ENCODE measurements at places on chromosomes 7 and 10.
A peak's percentile ranks its signal among the peaks of the same experiment; 100 is the strongest.

DNA sequence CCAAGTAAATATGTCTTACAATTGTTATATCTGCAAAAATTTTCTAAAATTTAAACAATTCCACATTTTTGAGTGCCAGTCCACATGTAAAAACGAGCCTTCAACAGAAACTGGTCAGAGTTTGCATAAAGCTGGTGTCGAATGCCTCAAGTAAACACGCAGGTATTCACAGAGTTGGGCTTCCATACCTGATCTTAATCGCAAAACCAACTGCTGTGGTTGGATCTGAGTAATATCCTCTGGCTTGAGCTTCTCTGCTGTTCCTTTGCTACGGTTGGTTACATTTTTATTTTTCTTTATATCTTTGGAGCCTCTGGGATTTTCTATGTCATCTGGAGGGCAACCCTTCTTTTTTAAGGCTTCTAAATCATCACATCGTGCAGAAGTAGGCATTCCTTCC, 28.4 kb downstream of the ITGB1 start:
- DNase-seq = no peak

DNA sequence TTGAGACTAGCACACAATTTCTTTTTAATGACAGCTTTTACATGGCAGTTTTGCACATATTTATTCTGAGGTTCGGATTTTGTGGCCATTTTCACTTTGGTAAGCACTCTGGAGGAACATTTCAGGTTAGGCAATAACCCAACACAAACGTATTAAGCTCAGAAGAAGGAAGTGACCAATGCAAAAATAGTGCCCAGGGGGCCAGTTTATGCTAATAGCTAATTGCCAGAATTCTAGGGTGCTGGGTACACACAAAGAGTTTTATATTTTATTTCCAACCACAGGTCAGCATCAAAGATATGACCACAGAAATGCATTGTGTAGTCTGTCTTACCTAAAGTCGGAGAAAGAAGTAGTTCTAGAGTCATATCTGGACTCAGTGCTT, 8.4 kb upstream of the AGR2 start:
- peak; percentile 69 for DNase-seq

DNA sequence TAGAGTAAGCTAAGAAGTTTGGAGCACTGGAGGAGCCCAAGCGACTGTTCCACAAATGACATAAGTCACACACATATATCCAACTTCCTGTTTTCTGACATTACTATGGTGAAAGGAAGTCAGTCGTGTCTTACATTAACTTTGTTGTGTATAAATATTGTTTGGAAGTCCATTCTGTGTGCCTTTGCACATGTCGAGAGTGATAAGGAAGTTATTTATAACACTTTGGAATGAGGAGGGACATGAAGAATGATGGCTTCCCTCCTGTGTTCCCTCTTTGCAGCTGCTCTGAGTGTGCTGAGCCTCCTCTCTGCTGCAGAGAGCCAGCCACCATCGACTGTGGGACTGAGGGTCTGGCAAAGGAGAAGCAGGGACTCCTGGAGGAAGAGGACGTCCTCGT, 40.4 kb upstream of the MGMT start:
- DNase-seq = no peak

- DNase-seq = no peak
These were observed 27.9 kb upstream of the COL1A2 start for GRCh38 chr7:94366832-94367231.

- DNase-seq = no peak
These were observed 6.4 kb downstream of the HEPACAM2 start for GRCh38 chr7:93219868-93220267.

DNA sequence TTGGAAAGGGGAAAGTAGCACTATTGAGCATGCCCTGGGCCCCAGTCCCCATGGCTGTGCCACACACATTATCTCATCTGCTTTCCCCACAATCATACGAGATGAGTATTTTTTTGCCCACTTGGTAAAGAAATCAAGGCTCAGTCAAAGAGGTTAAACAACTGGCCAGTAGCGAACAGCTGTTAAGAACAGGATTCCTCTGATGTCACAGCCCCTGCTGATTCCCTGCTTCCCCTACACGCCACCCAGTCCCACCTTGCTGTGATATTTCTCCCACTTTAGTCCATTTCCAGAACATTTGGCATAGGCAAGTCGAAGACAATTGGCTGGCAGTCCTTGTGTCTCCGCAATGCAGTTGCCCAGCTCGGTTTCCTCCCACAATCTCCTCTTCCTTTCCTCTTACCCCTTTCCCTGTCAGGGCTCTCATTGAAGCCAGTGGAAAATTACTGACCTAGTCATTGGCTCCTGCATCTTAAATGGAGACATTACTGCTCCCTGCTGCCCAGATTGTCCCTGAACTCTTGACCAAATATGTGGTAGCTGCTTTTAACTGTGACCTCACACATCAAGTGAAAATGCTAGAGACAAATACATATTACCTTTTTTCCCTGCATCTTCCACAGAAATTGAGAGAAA, 56.5 kb upstream of the EEPD1 start:
- no peak for DNase-seq

DNA sequence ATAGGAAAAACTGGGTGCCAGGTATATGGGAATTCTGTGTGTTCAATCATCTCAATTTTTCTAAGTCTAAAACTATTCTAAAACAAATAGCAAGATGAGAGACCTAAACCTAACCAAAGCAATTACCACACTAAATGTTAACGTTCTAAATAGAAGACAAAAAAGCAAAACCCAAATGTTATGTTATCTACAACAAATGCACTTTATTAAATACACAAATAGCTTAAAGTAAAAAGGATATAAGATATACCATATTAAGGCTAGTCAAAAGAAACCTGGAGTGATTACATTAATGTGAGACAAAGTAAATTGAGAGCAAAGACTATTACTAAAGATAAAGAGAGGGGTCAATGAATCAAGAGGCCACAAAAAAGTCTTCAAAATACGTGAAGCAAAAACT, 81.4 kb downstream of the LARP4B start:
- no peak for DNase-seq

GRCh38 chr10:72037266-72037665, 51.1 kb downstream of the SPOCK2 start:
- DNase-seq = no peak

GRCh38 chr10:121102706-121103105, 251.5 kb downstream of the WDR11 start:
- no peak for DNase-seq

GRCh38 chr7:50712252-50713122, 70.2 kb downstream of the GRB10 start:
- DNase-seq = no peak

DNA sequence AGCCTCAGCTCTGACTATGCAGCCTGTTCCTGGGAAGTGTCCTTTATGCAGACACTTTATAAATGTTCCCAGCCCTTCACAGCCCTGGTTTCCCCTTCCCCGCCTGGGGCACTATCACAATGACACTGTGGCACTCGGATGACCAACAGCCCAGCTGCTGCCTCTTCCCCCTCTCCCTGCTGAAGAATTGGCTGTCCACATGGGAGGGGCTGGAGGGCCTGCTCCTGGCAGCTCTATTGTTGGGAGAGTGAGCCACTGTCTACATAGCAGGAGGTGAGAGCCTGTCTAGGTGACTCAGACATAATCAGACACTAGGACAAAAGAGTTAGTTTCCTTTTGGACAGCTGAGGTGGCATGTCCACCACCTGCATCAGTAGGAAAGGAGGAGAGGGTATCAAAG, 437.5 kb downstream of the PLXNA4 start:
- DNase-seq = no peak

DNA sequence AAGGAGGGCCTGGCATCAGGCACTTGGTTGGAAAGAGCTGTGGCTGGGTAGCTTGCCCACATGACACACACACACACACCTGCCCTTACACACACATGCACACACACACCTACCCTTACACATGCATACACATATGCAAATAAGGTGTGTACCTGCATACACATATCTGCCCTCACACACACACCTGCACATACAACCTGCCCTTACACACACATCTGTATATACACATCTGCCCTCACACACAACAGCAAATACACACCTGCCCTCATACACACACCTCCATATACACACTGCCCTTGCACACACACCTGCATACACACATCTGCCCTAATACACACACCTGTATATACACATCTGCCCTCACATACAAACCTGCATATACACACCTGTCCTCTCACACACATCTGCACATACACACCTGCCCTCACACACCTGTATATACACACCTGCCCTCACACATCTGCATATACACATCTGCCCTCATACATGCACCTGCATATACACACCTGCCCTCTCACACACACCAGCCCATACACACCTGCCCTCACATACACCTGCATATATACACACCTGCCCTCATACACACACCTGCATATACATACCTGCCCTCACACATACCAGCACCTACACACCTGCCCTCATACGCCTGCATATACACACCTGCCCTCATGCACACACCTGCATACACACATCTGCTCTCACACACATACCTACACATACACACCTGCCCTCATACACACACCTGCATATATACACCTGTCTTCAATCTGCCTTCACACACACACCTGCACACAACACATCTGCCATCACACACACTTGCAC, 82.9 kb downstream of the GRID1 start:
- DNase-seq = no peak

DNA sequence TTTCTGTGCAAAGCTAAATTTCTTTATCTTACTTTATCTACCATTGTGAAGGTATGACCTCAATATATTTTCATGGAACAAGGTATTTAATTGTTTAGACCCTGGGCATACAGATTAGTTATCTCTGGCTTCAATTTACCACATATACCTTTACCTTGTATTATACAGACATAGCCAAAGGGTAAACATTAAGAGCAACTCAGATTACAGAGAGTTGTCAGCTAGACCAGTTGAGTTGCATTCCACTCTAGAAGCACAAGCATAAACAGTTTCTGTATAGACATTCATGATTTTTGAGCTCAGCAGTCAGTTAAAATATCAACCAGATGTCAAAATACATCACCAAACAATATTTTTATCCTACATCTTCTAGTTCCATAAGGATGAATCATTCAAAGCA, 857.3 kb upstream of the ZWINT start:
- DNase-seq = no peak

Data from stromal cell of bone marrow (primary cell).